Left colon (tissue), 2 donors: ENCODE measurements at places on chromosomes 4 and X.

- no peak for DNase-seq
These were observed 12.4 kb downstream of the CTSO start for GRCh38 chr4:155941085-155941790.

DNA sequence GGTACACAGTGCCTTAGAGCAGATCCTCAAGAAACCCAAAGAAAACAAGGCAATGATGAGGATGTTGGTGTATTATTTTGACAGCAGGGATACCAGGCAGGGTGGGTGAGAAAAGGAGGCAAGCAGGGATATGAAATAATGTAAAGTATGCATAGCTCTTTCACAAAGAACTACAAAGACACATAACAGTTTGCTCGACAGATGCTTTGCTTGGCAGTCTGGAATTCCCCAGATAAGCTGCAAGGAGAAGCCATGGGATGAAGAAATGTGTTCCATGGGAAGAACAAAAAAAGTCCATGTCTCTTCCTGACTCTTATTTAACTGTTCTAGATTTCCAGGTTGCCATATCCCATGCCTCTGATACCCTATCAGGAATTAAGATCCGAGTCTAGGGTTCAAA is 75.4 kb downstream of the FAM13A start:
- DNase-seq = no peak

DNA sequence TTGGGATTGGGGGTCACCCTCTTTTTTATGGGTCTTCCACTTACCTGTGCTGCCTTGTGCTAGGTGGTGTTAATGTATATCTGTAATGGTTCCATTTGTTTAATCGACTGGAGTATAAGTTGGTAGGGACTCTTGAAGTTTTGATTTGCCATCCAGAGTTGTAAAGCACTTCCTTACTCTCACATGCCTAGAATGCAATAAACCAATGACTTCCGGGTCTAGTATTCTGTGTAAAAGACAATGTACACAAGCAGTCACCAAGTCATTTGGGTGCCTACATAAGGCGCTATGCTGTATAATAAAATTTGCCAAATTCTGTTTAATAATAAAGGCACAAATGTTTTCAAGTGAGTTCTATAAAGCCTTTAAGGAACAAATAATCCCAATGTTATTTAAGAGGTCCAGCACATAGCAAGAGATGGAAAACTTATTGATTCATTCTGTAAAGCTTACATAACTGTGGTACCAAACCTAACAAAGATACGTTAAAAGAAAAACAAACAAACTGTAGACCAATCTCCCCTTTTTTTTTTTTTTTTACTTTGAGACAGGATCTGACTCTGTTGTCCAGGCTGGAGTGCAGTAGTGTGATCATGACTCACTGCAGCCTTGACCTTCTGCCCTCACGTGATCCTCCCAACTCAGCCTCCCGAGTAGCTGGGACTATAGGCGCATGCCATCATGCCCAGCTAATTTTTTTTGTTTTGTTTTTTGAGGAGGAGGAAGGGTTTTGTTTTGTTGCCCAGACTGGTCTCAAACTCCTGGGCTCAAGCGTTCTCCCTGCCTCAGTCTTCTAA is 41.5 kb upstream of the HPRT1 start:
- DNase-seq = no peak

GRCh38 chr4:86834901-86835300 is 14.3 kb downstream of the SLC10A6 start:
- no peak for DNase-seq

GRCh38 chr4:5971078-5971450 is 47.2 kb downstream of the C4orf50 start:
- DNase-seq = no peak

DNA sequence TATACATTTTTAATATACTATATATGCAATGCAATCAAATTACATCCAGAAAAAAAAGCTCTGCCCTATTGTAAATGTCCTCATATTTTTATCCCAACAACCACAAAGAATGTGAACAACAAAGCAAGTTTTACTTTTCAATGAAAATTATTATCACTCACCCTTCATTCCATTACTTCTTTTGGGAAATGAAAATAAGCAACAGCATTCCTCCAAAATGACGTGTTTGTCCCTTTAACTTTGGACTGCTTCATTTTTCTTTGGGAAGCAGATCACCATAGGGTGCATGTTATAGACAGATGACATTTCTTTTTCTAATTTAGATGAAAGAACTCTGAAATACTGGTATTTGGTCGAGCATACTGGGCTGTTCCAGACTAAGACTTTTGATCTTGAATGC is 667.1 kb upstream of the BOD1L1 start:
- no peak for DNase-seq

GRCh38 chr4:168795346-168795745 is 214.7 kb downstream of the CBR4 start:
- no peak for DNase-seq

- DNase-seq = peak; percentile 44
These were observed at the start of gene SNCA for GRCh38 chr4:89836897-89837384. TSS of gene SNCA (minus strand) at chr4:89837161. CDS start at chr4:89835667, 1,494 bp downstream.

- DNase-seq = no peak
These were observed 14.3 kb downstream of the GPRIN3 start for GRCh38 chr4:89293299-89293698.

DNA sequence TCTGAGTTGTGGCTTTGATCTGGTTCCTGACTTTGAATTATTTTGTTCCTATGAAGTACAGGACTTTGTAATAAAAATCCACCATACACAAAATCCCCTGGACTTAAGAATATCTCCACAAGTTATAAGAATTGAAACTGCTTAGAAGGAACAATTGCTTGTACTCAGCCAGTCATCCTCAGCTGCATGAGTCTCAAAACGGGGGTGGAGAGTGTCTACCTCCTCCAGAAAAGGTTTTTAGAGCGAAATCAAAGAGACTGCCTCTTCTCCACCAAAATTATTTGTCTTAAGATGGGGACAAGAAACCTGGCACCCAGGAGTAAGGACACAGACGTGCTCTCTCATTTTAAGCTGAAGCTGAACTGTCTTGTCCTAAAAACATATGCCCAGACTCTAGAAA is 74.7 kb downstream of the SNCA start:
- no peak for DNase-seq

DNA sequence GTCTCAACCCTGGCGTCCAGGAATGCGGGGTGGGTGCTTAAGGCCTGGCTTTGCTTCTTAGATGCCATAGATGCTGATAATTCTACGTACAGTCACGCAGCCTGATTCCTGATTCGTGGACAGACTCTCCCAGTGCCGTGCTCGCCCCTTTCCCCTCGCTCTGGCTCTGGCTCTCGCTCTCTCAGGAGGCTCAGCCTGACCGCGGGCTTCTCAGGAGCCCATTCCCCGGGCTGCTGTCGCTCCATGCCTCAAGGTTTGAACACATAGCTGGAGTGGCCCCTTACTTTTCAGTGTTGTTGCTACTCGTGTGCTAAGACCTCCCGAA is 59.2 kb upstream of the ZC4H2 start:
- peak; percentile 41 for DNase-seq

- no peak for DNase-seq
These were observed 95.4 kb downstream of the PTTG2 start for GRCh38 chr4:38055566-38055965.

GRCh38 chrX:10851809-10852208 is 231.4 kb upstream of the MID1 start:
- DNase-seq = no peak

- no peak for DNase-seq
These were observed 130.7 kb upstream of the GPRIN3 start for GRCh38 chr4:89438102-89438831.

DNA sequence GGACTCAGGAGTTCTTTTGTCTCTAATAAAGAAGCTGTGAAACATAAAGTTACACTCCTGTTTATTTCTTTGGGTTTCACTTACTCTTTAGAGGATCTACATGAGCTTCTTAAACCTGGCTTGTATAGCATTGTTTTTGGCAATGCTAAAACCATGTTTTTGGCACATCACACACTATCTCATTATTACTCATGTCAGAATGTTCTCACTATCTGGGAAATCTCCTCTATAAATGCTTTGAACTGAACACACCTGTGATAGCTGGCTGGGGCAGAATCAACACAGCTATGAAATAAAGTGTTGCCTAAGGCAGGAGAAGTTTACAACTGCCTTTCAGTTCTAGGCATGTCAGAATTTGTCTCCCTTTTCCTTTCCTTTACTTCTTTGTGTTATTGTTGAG is 52.6 kb downstream of the SULT1B1 start:
- DNase-seq = no peak

GRCh38 chr4:113513382-113513781 is 248.2 kb downstream of the CAMK2D start:
- no peak for DNase-seq

DNA sequence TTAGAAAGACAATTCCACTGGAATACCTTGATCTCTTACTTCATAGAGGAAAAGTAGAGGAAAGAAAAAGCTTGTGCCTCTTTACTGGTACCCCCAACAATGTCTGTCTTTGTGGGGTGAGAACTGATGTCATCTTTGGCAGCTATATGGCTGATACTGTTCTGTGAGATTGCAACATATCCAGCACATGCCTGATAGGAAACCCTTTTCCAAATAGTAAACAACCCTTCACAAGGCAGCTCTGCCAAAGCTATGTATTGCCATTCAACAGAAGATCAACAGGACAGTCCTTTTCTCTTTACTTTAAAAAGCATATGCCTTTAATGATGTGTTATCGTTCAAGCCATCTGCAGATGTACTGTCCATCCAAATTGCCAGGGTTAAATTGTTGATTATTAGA is 105.9 kb downstream of the IL1RAPL1 start:
- no peak for DNase-seq

DNA sequence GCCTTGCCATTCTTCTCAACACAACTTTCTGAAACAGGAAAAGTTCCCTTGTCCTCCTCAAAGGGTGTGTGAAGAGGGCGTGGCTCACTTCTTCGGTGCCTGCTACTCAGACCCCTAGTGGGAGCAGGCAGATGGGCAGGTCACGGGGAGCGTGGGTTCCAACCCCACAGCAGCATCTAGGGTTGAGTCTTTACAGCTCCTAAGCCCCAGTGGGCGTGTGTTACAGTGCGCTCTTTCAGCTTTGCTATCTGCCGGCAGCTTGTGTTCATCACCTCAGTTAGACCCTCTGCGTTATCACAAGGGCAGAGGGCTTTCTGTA is 57.5 kb upstream of the KLF3 start:
- no peak for DNase-seq

GRCh38 chr4:155079871-155080270 is 128.6 kb upstream of the NPY2R start:
- no peak for DNase-seq

DNA sequence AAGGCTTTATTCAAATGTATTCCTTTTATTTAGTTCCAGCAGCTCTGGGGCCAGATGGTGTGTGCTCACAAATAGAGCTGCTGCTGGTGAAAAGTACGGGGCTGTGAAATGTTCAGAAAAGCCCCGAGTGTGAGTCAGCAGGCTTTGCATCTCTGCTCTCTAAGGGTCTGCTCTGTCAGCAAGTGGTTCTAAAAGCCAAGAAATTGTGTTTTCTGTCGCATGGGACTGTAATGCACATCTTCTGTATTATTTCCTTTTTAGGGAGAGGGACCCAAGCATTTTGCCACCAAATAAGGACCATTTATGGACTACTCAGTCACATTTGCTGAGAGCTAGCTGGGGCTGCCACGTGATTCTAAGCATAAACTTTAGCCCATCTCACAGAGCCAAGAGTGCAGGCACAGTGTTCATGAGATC is 82.9 kb upstream of the NHS start:
- DNase-seq = no peak

GRCh38 chr4:127211650-127212560 is 420.9 kb upstream of the INTU start:
- no peak for DNase-seq

- DNase-seq = no peak
These were observed 41.9 kb downstream of the TNIP2 start for GRCh38 chr4:2714061-2714770.

- no peak for DNase-seq
These were observed 96.8 kb upstream of the GRIA3 start for GRCh38 chrX:123087326-123087725.

GRCh38 chr4:187393531-187394344 is 601.8 kb upstream of the ZFP42 start:
- DNase-seq = no peak

DNA sequence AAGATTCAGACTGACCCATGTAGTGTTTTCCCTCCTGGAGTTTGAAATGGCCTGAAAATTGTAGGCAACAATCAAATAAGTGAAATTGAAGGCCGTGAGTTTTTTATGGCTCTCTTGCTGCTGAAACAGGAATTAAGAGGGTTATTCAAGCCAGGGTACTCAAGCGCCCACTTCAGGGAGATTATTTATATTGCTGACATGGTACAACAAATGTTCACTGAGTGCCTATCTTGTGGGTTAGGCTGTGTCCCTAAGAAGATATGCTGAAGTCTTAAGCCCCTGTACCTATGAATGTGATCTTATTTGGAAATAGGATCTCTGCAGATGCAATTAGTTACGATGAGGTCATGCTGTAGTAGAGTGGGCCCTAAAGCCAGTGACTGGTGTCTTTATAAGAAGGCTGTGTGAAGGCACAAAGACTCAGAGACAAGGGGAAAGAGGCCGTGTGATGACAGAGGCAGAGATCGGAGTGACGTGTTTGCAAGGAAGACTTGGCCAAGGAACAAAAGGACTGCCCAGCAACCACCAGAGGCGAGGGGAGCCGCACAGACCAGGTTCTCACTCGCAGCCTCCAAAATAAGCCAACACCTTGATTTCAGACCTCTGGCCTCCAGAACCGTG is 72.9 kb downstream of the MED28 start:
- DNase-seq = no peak

- peak; percentile 40 for DNase-seq
These were observed 15.5 kb upstream of the SH3D19 start for GRCh38 chr4:151340751-151341385.

GRCh38 chr4:8089862-8090261 is 68.8 kb downstream of the ABLIM2 start:
- DNase-seq = no peak

- DNase-seq = no peak
These were observed 42.1 kb upstream of the CENPU start for GRCh38 chr4:184775854-184776555.

DNA sequence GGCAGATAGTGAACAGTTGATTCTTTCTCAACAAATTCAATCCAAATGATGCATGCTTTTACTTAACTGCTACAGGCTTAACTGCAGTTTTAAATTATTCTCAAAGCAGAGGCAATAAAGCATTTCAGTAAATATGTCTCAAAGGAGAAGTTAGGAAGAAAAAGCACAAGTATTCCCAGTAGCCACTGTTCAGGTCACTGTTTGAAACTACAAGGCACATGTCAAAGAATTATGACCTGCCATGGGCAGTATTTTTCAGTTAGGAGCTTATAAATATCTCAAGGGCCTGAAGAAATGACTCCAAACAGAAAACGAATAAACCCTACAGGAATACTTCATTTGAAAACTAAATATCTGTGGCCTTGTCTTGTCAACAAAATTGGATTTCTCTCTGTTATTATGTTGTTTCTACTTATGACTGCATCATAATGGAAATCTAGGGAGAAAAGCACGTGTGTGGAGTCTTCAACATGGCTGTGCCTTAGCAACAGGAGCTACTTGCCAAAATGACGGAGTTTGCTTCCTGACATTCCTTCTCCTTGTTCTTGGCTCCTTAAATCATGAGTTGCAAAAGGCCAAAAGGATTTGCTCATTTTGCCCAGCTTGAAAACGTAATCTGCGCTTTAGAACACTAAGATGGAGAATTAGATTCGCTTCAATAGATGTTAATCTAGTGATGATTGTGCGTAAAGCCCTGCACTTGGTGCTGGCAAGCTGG is 67.6 kb upstream of the GPR101 start:
- no peak for DNase-seq

GRCh38 chrX:8738588-8739189 is 6.8 kb upstream of the ANOS1 start:
- no peak for DNase-seq

GRCh38 chr4:54941994-54942552 is 183.3 kb downstream of the KDR start:
- no peak for DNase-seq
